Left hindlimb (tissue), 1 donor: ENCODE measurements at places on chromosomes 2 and 18.

- DNase-seq: no peak
These were observed 35.0 kb upstream of the PTH2R start for GRCh38 chr2:208371634-208371935.

- DNase-seq: no peak
These were observed 56.4 kb upstream of the SEC11C start for GRCh38 chr18:59083136-59083818.

- no peak for DNase-seq
These were observed 101.8 kb downstream of the DPP4 start for GRCh38 chr2:161972232-161972631.

DNA sequence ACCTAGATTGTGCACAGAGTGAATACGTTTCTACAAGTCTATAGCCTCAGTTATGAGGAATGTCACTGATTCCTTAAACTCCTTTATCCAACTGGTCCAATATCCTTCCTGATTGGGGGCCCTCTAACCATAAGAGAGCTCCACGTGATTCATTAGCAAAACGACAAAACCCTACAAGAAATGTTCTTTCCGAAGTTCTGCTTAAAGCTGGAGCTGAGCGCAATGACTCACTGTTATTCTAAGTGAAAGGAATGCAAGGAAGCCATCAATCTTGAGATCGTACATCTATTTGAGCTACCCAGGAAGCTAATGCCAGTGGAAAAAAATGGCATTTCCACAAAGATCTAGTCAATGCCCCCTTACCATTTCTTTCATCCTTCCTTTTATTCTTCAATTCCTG, 354.9 kb upstream of the CDH20 start:
- no peak for DNase-seq

DNA sequence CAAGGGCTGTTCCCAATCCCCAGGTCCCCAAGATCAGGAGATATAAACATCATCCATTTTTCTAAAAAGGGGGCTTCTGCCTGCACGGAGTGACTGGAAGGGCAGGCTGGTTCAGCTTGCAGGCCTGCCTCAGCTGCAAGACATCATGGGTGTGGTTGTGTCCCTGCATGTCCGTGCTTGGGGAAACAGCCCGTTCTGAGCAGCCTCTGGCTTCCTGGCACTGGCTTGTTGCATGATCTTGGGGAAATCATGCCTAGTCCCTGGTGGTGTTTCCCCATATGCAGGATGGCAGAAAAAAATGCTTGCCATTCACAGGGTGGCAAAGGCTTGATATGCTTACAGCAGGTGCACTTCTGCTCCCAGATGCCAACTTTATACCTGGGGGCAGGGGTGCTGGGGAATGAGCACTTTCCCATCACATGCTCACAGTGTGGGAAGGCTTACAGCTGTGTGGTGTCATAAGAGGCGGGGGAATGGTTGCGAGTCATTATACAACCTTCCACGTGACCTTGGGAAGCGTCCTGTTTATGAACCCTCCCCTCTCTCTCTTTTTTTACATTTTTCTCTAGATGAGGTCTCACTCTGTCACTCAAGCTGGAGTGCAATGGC, 7.2 kb downstream of the PCARE start:
- no peak for DNase-seq

- no peak for DNase-seq
These were observed 161.0 kb upstream of the TMEM200C start for GRCh38 chr18:6056171-6056910.

DNA sequence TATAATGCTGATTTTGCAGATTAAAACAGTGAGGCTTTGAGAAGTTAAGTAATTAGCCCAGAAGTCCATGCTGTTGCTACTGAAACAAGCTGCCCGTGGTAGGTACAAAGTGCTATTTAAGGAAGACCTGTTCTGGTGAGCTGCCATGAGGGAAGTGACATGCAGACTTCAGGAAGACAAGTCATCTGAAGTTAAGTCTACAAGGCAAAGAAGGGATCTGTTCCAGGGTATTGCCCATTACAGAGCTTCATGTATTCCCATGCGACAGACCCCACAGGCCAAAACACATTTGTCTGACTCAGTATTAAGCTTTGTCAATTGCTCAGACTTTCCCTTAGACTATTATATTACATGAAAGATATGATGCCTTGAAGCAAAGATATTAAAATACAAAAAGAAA, 520.8 kb downstream of the FBXO15 start:
- no peak for DNase-seq

- DNase-seq: no peak
These were observed 158.2 kb upstream of the RAB12 start for GRCh38 chr18:8450898-8451665.

DNA sequence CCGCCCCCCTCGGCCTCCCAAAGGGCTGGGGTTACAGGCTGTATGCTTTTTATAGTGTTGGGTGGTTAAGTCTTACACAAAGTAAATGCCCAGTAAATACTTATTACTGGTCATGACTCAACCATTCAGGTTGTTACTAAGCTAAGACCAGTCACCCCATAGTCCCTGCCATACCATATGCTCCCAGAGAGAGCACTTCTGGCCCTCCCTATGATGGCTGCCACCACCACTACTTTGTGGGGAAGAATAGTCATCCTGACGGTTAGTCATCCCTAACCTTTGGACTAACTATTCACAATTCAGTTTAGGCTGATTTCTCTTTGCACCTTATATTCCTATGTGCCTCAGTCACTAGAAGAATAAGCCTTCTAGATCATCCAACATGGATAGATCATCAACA, 42.0 kb upstream of the MSH2 start:
- DNase-seq: no peak

- no peak for DNase-seq
These were observed 10.3 kb downstream of the MOCOS start for GRCh38 chr18:36197511-36198166.

- DNase-seq: no peak
These were observed 39.1 kb downstream of the ETAA1 start for GRCh38 chr2:67436221-67436620.

GRCh38 chr2:119012345-119013301, 70.6 kb downstream of the MARCO start:
- DNase-seq: no peak
